ENCODE measurements at places on chromosomes 2 and 18.

DNA sequence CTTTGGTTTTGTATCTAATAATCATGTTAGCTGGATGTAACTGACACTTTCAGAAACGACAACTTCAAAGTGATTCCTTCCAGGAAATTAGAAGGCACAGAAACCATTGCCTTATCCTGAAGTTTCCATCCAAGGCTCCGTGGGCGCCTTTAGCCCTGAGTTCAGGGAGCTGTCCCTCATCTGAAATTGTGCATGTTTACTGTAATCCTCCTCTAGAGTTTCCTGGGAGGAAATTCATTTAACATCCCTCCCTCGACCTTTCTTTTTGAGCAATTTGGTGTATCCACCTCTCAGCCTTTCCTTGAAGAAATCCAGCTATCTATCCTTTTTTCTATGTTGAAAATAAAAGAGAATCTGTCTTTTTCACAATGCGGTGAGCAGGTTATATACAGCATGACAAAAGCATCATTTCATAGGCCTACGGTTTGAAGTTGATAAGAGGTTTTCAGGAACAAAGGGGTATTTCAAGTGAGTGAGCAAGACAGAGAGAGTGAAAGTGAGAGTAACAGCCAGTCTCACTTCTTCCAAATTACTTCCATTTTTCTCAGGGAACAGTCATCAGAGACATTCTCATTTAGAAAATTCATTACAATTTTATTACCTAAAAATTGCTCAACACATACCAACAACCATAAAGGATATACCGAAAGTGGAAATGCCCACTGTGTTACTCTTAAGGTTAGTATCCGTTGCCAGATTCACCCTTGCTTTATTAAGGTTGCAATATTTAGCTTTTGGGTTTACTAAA is 167.3 kb downstream of the MREG start:
- DNase-seq, result no peak

GRCh38 chr2:121028577-121028976 is 256.4 kb downstream of the TFCP2L1 start:
- DNase-seq, result no peak

DNA sequence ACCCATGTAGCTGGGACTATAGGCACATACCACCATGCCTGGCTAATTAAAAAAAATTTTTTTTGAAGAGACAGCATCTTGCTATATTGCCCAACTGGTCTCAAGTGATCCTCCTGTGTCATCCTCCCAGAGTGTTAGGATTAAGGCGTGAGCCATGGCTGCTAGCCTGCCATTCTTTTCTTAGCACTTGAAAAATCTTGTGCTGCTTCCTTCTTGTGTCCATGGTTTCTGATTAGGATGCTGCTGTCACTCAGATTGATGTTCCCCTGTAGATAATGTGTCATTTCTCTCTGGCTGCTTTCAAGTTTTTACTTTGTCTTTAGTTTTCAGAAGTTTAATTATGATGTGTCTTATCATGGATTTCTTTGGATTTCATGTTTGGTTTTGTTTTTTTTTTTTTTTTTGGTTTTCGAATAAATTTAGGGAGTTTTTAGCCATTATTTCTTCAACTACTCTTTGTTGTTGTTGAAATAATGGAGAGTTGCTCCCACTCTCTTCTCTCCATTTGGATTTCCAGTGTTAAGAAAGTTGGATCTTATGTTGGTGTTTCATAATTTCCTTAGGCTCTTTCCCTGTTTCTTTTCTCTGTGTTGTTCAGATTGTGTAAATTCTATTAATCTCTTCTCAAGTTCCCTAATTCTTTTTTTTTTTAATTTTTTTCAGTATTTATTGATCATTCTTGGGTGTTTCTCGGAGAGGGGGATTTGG is 2.5 kb downstream of the ATP9B start:
- DNase-seq, result no peak

DNA sequence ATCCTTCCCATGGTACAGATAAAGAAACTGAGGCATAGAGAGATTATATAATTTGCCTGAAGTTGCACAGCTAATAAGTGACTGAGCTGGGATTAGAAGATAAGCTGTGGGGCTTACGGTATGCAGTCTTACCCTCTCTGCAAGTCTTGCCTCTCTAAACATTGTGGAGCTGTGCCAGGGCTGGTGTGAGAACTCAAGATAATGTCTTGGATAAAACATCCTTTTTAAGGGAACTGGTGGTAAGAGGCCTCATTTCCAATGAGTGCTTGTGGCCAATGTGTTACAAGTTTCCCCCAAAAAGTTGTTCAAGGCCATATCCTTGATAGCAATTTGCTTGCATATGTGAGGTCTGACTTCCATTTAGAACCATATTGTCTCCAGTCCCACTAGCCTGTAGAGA is 84.3 kb upstream of the ETAA1 start:
- no peak for DNase-seq

- DNase-seq, result no peak
Measured at GRCh38 chr2:23658466-23658942, 268.4 kb downstream of the ATAD2B start.

- DNase-seq, result no peak
Measured at GRCh38 chr2:133607679-133608078, 39.4 kb upstream of the NCKAP5 start.

GRCh38 chr2:8219096-8219495 is 462.8 kb upstream of the ID2 start:
- no peak for DNase-seq

DNA sequence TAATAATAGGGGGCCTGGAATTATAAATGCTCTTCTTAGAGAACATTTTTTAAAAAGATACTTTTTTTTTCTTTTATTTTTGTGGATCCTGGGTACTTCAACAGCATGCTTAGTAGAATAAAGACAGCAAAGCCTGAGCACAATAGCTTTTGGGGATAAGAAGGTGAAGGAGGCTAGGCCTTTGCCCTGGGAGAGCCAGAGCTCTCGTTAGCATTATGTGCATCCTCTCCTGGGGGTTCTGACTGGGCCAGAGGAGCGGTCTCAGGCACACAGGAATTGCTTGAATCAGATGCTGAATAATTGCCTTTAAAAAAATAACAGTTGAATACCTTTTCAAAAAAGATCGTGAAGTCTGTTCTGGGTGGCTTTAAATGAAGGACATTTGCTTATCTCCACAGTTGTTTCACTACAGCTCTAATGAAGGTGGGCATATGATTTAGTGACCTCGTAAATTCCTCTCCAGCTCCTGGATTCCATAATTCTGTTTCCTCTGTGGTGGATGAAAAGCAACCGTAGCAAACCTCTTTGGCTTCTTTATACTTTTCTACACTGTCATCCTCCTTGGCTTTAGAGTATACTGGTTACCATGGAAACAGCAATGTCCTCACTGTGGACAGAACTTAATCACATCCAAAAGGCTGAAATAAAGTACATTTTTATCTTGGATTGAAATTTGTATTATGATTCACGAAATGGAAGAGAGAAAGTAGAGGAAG is 133.8 kb downstream of the MAIP1 start:
- no peak for DNase-seq

GRCh38 chr2:163602196-163602595 is 133.6 kb downstream of the FIGN start:
- DNase-seq, result no peak

DNA sequence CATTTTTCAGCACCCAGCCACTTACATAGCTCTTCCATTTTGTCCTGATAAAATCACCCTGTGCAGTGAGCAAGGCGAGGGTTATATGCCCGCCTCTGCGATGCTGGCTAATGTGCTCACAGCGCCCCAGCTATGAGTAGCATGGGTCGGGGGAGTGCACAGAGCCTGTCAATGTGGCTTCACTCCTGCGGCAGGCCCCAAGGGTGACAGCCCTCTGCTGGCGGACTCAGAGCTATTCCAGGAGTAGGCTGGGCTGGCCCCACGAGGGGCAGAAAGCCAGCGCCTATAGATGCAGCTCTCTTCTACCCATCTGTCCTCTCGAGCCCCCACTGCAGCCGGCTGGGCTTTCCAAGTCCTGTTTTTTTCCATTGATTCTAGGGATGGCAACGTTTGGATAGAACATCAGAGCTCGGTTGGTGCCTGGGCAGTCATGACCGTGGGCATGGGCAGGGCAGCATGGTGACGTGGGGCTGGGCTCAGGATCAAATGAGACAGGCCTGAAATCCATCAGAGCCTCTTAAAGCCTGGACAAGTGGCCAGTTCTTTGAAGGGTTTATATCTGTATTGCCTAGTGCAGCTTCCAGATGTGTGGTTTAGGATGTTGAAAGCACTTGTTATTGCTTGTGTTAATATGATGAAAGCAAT is 134.7 kb downstream of the MCFD2 start:
- no peak for DNase-seq

DNA sequence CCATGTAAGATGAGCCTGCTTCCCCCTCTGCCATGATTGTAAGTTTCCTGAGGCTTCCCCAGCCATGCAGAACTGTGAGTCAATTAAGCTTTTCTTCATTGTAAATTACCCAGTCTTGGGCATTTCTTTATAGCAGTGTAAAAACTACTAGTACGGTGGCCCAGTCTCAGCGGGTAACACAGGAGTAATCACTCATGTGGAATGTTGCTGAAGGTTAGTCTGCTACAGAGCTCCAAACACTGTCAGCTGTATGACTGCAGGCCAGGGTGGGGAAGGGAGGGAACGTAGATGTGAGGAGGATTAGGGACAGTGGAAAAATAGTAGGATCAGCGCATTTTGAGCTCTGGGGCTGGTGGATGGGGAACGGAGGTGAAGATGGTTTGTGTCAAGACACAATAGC is 711.2 kb upstream of the SOX11 start:
- DNase-seq, result no peak

DNA sequence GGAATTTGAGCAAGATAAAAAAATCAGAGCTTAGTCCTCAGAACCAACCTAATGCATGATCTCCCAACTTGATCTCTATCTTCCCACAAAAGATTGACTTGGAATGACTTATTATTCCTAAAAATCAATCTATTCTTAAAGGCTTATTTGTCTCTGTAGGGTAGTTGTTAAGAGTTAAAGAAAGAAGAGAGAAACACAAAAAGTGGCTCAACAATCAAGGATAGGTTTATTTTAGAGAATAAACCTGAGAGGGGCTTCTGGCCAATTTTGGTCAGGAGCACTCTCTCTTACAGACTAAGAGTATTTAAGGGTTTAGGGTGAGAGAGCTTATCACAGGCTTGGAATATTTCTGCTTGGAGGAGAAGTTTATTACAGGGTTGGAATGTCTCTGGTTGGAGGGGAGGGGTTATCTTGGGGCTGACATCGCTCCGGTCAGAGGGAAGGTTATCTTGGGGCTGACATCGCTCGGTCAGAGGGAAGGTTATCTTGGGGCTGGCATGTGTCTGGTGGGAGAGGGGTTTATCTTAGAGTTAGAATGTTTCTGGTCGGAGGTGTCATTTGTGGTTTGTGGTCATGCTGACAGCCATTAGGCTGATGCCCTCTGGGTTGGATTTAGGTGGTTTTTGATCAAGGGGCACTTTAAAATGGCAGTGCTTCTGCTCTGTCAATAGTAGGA is 2.4 kb upstream of the MFF start:
- no peak for DNase-seq

GRCh38 chr2:28619213-28620196 is 123.6 kb downstream of the PLB1 start:
- no peak for DNase-seq

DNA sequence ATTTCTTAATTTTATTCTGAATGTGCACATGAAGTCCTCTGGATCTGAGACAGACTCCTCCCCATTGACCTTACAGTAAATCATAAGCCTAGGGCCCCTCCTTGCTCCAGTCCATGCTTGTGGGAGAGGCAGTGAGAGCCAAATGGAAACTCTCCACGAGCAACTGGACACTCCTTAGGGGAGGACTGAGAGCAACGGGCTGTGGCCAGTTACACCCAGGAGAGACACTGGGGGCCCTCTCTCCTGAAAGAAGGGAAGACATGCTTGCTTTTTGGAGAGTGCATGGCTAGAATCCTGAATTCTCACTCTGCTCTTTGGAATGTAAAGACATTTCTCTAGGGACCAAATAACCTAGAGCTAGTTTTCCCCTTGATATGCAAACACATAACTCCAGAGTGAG is 49.0 kb upstream of the BIN1 start:
- DNase-seq, result no peak

DNA sequence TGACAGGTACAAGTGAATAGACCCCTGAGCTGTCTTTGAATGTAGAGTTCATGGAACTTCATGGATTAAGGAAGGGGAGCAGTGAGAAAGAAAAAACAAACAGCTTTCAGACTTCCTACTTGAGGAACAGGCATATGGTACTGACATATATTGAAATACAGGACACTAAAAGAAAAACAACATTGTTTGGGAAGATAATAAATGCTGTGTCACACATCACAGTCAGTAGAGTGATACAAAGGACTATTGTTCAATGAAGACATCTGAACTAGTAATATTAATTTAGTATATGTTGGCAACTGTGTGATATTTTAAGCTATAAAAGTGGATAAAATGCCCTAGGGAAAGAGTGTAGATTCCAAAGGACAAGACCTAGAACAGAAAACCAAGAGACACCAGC is 3.3 kb downstream of the DSC2 start:
- DNase-seq, result no peak

GRCh38 chr2:110678457-110679336 is 834 bp upstream of the BUB1 start:
- DNase-seq, result no peak

All from effector CD4-positive, alpha-beta T cell (primary cell).